Endothelial cell (in vitro differentiated cells): ENCODE measurements at places on chromosomes 3 and 15.

DNA sequence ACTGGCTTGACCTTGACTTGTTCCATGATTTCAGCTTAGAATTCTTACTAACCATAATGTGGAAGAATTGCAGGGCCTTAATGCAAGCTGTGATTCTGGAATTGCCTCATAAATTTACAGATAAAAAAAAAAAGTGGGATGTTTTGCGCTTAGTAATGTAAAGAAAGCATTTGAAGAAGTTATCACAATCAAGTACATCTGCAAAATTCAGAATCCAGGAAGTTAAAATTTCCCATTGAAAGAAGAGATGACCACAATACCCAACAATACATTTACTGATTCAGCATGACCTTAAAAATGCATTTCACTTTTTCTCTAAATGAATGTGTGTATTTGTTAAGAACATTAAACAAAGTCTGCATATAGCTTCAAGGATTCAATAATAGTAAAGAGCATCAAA is 65.1 kb upstream of the CCNL1 start:
- DNase-seq: no peak

- no peak for DNase-seq
Measured at GRCh38 chr3:54445630-54446029, 323.3 kb downstream of the CACNA2D3 start.

DNA sequence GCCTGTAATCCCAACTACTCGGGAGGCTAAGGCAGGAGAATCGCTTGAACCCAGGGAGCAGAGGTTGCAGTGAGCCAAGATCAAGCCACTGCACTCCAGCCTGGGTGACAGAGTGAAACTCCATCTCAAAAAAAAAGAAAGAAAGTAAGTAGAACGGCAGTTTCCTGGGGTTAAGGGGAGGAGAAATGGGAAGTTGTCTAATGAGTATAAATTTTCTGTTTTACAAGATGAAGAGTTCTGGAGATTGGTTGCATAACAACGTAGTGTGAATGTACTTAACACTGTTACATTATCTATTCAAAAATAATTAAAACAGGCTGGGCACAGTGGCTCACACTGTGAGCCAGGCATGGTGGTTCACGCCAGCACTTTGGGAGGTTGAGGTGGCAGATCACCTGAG is 45.4 kb downstream of the GRK7 start:
- no peak for DNase-seq

- DNase-seq: no peak
Measured at GRCh38 chr3:106332129-106332528, 463.3 kb upstream of the CBLB start.

DNA sequence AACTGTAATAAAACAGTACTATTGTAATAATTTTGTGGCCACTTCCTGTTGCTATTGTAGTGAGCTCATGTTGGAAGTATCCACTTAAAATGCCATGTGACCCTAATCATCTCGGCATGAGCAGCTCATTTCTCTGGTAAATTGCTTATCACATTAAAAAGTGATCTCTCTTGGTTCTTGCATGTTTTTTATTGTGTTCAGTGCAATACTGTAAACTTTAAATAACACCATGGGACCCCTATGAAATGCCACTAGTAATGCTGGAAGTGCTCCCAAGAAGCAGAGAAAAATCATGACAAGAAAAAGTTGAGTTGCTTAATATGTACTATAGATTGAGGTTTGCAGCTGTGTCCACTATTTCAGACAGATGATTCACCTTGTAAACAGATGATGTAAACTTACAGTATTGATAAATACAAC is 45.6 kb downstream of the NMD3 start:
- DNase-seq: no peak

DNA sequence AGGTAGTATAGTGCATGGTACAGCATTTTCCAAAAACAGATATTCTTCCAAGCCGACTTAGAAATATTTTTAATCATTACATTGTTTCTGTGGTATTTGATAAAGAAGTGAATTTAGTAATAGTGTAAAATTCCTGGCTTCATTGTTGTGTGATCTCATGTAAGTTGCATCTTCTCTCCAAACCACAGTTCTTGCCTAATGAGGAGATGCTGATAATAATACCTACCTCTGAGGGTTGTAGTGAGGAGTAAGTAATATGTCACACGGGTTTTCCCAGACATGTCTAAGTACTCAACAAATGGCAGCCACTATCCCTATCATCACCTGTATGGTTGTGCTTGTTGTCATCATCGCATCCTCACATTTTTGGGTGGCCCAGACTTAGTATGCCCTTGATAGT is 167.3 kb downstream of the SLCO3A1 start:
- DNase-seq: no peak

GRCh38 chr3:166829896-166830295 is 550.2 kb downstream of the ZBBX start:
- no peak for DNase-seq

- DNase-seq: no peak
Measured at GRCh38 chr15:74227968-74228722, 8.0 kb upstream of the CCDC33 start.

- DNase-seq: peak; percentile 61
Measured at GRCh38 chr3:189270248-189270832, 98.6 kb downstream of the TPRG1 start.

- DNase-seq: no peak
Measured at GRCh38 chr3:179093807-179094206, 22.2 kb upstream of the ZMAT3 start.

DNA sequence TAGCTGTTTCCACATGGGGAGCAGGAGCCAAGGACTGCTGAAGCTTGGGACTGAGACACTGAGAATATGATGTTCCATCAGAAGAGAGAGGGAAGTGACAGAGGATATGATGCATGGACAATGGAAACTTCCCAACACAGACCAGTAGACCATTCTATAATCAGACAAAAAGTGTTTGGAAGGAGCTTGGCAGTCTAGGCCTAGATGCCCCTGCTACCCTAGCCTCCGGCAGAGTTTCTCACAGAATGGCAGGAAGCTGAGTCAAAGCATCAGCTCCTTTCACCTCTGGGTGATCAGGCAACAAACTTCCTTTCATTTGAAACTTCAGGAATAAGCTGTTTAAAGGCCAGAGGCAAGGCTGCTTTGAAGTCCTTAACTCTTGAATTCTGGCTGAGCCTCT is 222.0 kb downstream of the NEK10 start:
- no peak for DNase-seq

DNA sequence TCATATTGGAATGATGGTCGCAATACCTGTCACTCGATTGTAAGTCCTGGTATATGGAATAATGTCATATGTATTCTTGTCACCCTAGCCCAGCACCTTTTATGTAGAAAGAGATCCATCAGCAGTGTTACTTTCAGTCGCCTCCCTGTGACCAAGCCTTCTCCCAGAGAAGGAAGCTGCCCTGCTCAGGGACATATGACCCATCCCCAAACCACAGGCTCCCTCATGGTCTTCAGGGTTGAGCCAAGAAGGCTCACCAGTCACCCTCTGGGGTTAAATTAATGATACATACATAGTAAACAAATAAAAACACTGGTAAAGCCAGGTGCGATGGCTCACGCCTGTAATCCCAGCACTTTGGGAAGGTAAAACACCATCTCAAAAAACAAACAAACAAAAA is 4.6 kb upstream of the MFGE8 start:
- no peak for DNase-seq

- peak; percentile 73 for DNase-seq
Measured at GRCh38 chr3:139934613-139935015, 371 bp upstream of the CLSTN2 start.

DNA sequence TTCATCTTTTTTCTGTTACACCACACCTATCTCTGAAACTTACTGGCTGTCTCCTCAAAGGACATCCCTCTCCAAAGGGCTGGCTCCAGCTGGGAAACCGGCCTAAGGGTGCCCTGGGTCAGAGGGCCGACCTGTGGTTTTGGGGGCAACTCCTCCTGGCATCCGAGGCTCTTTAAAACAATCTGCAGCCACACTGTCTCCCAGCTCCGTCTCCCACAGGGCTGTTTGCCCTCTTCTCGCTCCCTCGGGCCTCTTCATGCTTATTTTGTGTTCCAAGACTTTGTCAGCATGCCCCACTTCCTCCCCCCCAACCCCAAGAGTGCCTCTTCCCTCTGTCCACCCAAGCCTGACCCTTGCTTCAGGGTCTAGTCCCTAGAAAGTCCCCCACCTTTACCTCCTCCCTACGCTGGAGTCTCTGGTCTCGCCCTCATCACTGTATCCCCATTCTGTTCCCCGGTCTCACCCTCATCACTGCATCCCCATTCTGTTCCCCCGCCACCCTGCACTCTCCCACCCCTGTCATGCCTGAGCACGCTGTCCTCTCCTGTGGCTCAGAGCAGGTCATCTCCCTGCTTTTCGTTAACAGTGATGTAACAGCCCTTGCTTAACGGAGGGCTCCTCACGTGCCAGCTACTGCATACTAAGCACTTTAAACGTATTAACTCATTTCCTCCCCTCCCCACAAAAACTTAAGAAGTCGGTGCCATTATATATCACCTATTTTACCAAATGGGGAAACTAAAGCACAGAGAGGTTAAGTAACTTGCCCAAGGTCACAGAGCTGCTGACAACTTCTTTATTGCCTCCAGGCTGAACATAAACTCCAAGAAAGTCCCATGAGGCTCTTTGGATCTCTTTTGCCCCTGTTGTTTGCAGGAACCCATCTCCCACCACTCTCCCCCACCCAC is 1.1 kb upstream of the CSK start:
- DNase-seq: no peak

DNA sequence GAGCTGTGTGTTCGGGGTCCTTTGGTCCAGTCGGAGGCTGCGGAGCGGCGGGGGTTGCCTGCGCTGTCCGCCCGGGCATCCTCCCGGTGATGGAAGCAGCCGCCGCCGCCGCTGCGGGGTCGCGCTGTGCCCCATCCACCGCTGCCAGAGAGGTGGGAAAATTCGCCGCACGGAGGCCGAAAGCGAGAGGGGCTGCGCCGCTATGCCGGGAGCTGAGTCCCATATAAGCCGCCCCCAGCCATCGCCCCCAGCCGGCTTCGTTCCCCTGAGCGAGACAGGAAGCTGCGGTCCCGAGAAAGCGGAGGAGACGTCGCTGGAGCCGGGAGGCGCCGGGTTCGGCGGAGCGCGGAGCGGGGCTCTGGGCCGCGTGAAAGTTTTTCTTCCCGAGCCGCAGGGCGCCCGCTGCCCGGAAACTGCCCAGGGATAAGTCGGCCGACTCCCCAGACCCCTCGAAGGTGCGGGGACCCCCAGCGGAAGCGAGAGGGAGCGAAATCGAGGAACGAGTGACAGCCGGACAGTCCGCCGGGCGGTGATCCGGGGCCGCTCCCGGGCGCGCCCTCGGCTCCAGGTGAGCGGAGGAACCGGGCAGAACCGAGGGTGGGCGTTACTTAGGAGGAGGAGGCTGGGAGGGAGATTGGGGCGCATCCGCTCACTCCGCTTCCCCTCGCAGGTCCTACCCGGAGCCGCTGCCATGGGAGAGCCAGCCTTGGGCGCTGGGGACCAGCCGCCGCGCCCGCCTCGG is 574 bp downstream of the CHST2 start:
- peak; percentile 51 for DNase-seq

- DNase-seq: no peak
Measured at GRCh38 chr15:66459818-66460615, 37.5 kb downstream of the SNAPC5 start.

DNA sequence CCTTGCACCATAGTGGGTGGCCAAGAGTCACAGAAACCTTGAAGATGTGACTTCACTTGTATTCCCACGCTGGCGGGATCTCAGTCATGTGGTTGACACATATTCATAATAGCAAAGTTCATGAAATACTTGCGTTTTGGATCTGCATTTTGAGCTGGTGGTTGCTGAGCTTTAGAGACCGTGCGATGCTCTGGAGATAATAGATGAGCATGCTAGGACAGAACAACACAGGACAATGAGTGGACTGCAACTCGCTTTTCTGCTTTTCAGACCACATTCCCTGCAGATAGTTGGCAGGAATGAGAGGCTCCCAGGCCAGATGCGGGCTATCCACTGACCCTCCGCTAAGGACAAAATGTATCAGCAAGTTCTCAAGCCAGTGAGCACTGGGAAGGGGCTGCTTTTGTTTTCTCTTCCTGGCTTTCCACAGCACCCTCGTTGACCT is 13.8 kb upstream of the STARD5 start:
- DNase-seq: no peak

GRCh38 chr15:78795043-78795442 is 16.2 kb downstream of the ADAMTS7 start:
- no peak for DNase-seq

DNA sequence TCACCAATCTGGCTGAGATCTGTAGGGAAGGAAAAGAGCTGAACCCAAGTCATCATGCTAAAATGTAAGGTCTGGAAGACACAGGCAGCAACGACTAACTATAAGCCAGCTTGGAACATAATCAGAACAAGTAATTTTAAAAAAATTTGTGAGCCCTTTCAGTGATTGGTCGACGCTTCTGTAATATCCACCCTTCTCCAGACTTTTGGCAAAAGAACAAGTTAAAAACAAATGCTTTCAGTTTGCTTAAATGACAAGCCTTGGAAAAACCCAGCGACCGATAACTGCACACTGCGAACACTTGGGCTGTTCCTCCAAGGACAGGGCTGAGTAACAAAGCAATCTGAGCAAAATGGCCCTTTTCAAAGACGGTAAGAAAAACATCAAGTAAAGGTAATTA is 49.6 kb downstream of the PCSK6 start:
- DNase-seq: no peak

- no peak for DNase-seq
Measured at GRCh38 chr3:19734453-19734852, 199.6 kb downstream of the EFHB start.

GRCh38 chr15:55319537-55320237 is 665 bp downstream of the PIGB start:
- no peak for DNase-seq

GRCh38 chr3:12998648-12999047 is 74.6 kb downstream of the IQSEC1 start:
- no peak for DNase-seq

- no peak for DNase-seq
Measured at GRCh38 chr3:197339841-197340520, 41.6 kb upstream of the DLG1 start.

- peak; percentile 20 for DNase-seq
Measured at GRCh38 chr3:159818399-159818798, 170.2 kb upstream of the IL12A start.

GRCh38 chr3:144864646-144865045 is 893.0 kb downstream of the DIPK2A start:
- no peak for DNase-seq

DNA sequence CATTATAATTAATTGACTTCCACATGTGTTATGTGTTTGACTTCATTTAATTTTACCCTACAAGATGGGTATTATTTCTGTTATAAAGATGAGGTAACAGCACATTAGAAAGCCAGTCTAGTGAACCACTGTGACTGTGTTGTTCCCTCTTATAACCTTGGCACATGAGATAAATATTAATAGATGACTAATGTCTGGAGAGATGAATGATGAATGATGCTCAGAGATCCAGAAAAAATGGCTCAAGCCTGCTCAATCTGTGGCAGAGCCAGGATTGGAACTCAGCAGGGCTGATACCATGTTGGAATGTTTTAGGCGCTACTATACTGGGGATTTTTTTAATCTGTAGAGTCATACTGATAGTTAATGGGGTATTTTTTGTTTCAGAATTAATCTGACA is 118.8 kb upstream of the PTX3 start:
- no peak for DNase-seq

- DNase-seq: no peak
Measured at GRCh38 chr3:88152841-88153240, 3.1 kb downstream of the C3orf38 start.
